ENCODE measurements at places on chromosomes 2 and 18.

- no peak for DNase-seq
These were observed 799 bp downstream of the CEP68 start for GRCh38 chr2:65057054-65057375.

DNA sequence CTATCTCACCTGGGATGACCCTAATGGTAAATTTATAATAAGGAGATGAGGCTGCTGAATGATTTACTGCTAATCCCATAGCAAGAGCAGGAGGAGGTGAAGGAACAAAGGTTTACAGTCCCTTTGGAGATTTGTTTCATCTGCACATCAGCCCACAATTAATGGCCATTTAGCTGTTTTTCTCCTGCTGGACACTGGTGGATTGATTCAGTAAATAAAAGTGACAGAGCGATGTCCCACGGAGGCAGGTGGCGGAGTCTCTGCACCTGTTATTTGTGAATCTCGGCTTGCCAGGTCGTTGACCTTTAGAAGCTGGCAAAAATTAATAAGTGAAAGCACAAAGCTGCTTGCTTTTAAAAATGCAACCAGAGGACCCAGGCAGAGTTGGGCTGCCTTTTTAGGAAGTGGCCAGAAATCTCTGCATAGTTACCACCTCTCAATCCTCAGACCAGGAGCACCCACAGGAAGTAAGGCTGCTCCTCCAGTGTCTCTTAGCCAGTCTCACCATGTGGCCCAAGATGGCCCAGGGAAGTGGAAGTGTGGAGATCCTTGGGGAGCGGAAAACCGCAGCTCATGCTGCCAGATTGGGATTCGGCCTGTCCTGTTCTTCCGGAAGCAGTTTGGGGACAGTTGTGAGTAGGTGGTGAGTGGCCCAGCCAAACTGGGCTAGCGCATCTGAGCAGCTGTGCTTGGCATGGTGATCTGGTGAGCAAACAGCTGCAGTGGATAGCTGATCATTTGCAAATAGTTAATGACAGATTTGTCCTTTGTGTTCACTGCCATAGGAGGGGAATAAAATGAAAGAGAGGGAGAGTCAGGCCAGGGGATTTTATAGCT, 1005.7 kb upstream of the PIK3C3 start:
- no peak for DNase-seq

GRCh38 chr2:95272781-95273180, 1.5 kb upstream of the PROM2 start:
- no peak for DNase-seq

- DNase-seq, result no peak
These were observed 408.9 kb downstream of the RIT2 start for GRCh38 chr18:42706618-42707017.

- no peak for DNase-seq
These were observed 255.5 kb downstream of the TWIST2 start for GRCh38 chr2:239103125-239104098.

GRCh38 chr2:235027558-235028214, 75.9 kb downstream of the SH3BP4 start:
- DNase-seq, result no peak

DNA sequence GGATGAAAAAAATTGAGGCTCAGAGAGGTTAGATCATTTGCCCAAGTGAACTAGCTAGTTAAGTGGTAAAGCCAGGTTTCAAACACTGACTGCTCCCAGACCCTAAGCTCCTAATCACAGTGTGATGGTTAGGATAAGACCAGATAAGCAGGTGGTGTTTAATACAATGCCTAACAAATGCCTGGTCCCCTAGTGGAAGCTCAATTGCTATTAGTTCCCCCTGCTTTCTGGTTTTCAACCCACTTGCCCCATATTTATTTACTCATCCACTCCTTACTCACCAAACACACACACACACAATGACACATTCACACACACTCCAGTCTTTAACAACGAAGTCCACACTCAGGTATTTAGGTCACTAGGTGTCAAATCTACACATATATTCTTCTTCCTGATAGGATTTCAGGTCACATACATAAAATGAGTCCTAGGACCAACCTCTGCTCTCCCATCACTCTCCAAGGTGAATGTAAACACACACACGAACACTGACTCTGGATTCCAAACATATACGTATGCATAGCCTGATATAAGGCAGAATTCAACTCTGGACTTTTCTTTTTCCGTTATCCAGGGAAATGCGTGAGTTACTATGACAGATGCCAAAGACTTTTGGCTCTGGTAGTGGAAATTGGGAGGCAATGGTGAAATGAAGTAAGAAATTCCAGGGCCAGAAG, 73.6 kb upstream of the TSPYL6 start:
- DNase-seq, result no peak

GRCh38 chr2:130834931-130835765, 1.6 kb upstream of the ARHGEF4 start:
- no peak for DNase-seq

DNA sequence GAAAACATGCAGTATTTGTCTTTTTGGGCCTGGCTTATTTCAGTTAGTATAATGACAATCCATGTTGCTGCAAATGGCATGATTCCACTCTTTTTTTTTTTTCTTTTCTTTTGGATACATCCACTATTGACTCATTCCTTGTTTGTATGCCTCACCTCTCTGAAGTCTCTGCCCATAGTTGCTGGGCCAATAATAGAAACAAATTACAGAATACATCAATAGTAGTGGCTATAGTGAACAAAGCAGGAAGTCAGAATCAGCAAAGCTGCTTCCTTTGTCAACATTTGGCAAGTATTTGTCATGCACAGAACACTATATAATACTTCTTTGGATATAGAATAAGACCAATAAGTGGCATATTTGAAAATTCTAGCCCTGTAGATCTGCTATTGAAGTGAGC, 609.7 kb downstream of the STK39 start:
- no peak for DNase-seq

- DNase-seq, result no peak
These were observed 2.9 kb downstream of the TGOLN2 start for GRCh38 chr2:85324639-85325465.

GRCh38 chr2:146579147-146579930, 1265.5 kb upstream of the ACVR2A start:
- DNase-seq, result no peak

DNA sequence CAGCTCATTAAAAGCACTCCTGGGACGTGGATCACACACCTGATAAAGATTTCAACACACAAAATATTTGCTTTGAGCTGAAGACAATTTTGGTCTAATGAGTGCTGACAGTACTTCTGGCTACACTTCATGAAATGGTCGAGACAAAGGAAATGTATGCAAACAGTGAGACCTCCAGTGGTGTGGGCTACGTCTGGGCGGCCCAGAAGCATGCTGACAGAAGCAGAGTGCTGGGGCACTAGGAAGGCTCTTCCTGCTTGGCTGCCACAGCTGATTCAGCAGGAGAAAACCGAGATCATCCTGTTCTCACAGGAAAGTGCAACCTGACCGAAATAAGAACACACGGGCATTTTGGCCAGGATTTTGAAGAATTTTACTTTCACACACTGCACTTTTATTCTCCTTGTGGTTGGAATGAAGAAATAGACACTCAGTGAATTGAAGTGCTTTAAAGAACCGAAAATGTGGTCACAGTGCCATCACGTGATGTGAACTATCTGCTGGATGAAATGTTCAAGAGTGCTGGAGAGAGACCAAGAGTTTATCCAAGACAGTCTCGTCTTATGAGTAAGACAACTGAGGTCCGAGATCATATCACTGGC, 149.5 kb downstream of the CCBE1 start:
- peak; percentile 24 for DNase-seq

GRCh38 chr18:2201036-2201600, 370.2 kb downstream of the METTL4 start:
- no peak for DNase-seq

DNA sequence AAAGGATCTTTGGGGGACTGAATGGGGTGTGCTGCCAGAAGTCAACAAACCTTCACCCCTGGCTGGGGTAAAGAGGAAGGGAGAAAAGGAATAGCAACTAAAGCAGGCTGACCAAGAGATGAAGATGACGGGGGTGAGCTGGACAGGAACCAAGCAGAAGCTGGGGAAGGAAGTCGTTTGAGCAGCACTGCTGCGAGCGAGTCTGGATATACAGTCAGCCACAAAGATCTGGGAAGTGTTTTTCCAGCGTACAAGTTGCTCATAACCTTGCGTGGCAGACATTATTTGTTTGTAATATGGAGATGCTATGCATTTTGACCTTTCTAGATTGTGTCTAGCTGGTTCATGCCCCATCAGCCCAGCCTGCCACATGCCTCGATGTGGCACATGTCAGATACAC, 71.2 kb downstream of the EIF2AK3 start:
- no peak for DNase-seq

DNA sequence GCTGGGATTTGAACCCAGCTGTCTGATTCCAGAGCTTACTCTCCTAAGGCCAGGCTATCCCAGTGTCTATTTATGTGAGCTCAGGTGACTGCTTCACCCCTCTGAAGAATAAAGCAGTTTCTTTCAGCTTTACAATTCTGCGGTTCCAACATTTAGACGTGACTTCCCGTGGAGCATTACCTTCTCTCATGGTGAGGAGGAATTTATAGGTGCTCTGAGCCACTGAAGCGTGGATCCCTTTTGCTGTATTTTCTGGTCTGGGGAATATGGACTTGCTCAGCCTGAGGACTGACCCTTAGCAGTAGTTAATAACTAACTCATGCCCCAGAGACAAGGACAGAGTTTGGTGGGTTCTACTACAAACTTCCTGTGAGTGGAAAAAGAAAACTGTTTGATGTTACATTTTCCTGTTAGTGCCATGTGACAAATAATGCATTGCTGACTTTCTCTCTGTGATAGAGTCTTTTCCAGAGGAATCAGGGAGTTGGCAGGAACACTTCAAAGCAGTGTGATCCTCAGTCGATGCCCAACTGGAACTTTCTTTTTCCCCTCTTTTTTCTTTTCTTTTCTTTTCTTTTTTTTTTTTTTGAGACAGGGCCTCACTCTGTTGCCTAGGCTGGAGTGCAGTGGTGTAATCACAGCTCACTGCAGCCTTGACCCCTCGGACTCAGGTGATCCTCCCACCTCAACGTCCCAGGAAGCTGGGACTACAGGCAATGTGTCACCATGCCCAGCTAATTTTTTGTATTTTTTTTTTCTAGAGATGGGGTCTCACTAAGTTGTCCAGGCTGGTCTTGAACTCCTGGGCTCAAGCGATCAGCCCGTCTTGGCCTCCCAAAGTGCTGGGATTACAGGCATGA, 21.9 kb downstream of the CASP10 start:
- no peak for DNase-seq

GRCh38 chr18:7805096-7805495, 238.0 kb downstream of the PTPRM start:
- no peak for DNase-seq

DNA sequence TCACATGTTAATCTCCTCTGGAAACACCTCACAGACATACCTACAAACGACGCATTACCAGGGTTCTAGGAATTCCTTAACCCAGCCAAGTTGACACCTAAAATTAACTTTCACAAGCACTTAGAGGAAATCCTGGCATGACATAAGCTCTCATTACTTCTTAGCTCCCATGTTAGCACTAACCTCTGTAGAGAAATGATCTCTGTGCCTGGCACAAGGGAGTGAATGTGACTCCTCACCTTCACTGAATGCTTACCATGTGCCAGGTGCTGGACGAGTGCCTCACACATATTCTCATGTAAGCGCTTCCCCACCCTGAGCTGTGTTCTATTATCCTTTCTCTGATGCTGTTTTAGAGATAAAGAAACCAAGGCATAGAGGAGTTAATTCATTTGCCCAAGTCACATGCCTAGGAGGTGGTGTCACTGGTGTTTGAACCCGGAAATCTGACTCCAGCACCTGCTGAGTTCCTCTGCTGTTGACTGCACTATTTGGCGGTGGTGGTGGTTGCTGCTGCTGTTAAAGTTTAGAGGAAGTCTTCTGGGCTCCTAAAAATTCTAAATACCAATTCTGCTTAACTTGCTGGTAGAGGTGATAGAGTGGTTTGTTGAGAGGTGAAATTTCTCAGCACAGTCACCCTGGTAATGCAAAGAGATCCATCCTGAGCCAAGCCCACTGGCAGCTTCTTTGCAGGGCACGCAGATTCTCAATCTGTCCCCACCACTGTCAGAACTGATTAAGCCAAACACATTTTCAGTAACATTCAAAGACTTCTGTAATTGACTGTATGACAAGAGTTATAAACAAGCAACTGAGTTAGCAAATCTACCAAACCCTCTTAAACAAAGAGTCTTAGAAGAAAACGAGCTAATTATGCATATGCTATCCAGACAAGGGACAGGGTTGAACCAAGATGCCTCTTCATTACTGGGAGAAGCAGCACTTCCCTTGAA, 200.3 kb downstream of the CMPK2 start:
- no peak for DNase-seq

- peak; percentile 72 for DNase-seq
These were observed 35.8 kb downstream of the PUM2 start for GRCh38 chr2:20314562-20315501.

DNA sequence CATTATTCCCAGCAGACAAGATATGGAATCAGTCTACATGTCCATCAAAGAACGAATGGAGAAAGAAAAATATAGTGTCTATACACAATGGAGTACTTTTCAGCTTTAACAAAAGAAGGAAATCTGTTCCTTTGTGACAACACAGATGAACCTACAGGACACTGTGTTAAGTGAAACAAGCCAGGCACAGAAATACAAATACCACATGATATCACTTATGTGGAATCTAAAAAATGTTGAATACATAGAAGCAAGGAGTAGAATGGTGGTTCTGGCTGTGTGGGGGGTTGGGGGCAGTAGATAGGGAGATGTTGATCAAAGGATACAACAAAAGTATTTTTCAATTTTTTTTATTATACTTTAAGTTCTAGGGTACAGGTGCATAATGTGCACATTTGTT, 347.7 kb upstream of the MAP2 start:
- DNase-seq, result no peak

DNA sequence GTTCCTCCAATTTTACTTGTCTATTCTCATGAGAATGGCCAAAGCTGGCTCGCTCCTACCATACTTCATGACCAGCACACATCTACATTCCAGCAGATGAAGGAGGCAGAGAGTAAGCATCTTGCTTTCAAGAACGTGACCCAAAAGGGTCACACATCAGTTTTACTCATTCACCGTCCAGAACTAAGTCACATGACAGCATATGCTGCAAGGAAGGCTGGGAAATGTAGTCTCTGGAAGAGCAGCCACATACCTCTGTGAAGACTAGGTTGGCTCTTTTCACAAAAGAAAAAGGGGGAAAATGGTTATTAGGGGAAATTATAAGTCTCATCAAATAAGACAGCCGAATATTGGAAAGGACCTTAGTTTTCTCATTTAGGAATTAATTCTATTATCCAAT, 835.3 kb downstream of the EPHA4 start:
- no peak for DNase-seq

DNA sequence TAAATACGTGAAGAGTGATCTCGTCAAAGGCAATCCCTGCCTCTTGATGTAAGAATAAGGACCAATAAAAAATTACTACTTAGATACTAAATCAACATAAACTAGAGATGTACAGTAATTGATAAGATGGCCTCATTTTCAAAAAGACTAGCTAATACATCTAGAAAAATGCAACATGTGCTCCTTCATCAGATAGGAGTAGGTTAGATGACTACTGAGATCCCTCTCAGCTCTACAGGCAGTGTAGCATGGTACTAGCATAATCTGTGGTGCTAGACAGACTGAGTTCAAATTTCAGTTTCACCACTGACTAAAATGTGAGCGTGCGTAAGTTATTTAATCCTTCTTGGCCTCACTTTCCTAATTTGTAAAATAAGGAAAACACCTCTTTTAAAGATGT, 82.6 kb upstream of the FRZB start:
- DNase-seq, result no peak

GRCh38 chr2:158127380-158127804, 25.7 kb downstream of the UPP2 start:
- DNase-seq, result no peak

GRCh38 chr2:74007711-74008110, 23.0 kb downstream of the TET3 start:
- no peak for DNase-seq
